ENCODE measurements at places on chromosomes 5 and 9. TPM values are rescaled to one million over a fixed set of nuclear protein-coding genes. Genes with fewer than 3 reads are reported as not detected.

Gene GGTA1
- 0.06 TPM for total RNA-seq

Gene CCDC192
- total RNA-seq, result not detected

Gene ACSL6
- not detected for total RNA-seq

Gene SMIM33
- total RNA-seq, result not detected

Gene GABBR2
- 0.08 TPM for total RNA-seq

Gene PDLIM4
- 0.49 TPM for total RNA-seq

Gene PCSK1
- total RNA-seq, result 0.67 TPM

Gene GRK6
- 22.7 TPM for total RNA-seq

Gene IFNB1
- total RNA-seq, result 0.23 TPM

Gene N4BP3
- total RNA-seq, result 1.1 TPM

Gene SLC36A3
- not detected for total RNA-seq

Gene KIF20A
- 42.0 TPM for total RNA-seq

Gene TSSK1B
- not detected for total RNA-seq

Gene CCNO
- total RNA-seq, result 10.4 TPM

Gene TNC
- total RNA-seq, result 0.91 TPM

Gene C5orf46
- total RNA-seq, result not detected

Gene YIPF5
- total RNA-seq, result 89.5 TPM

Gene ROR2
- 0.67 TPM for total RNA-seq

Gene AUH
- 9.8 TPM for total RNA-seq

Gene AHRR
- total RNA-seq, result 2.6 TPM

Gene TNFSF15
- 0.40 TPM for total RNA-seq

Gene SH2D3C
- total RNA-seq, result not detected

Gene ROPN1L
- total RNA-seq, result 2.0 TPM

Gene FCN1
- not detected for total RNA-seq

Gene ANKHD1
- total RNA-seq, result 56.1 TPM

Gene LCN15
- not detected for total RNA-seq

Gene AQP7
- total RNA-seq, result 0.35 TPM

Gene SPINK4
- total RNA-seq, result not detected

Gene HAVCR2
- 0.87 TPM for total RNA-seq

Gene IL33
- total RNA-seq, result 0.83 TPM

Gene ZNF354C
- 0.78 TPM for total RNA-seq

Gene STPG3
- not detected for total RNA-seq

Gene GPR21
- not detected for total RNA-seq

Gene MRRF
- total RNA-seq, result 60.3 TPM

Gene SPINK9
- not detected for total RNA-seq

Gene FBP1
- total RNA-seq, result not detected
